Right ventricle myocardium superior (tissue), 1 donor: ENCODE measurements at places on chromosomes 4 and X.
A peak's percentile ranks its signal among the peaks of the same experiment; 100 is the strongest.

DNA sequence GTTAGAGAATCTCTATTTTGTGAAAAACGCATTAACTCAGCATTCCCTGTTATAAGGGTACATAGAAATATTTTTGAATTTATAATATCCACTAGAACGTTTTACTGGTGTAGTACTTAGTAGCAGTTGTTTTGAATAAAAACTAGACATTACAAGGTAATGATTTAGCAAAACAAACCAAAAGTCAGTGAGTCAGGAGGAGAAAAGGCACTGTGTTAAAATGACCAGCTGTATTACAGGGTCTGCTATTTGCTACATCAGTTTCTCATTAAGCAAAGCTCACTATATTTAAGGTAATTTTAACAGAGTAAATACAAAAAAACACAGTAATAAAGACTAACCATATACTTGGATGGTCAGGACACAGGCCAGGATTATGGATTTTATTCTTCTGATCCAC is 152.8 kb downstream of the RASL11B start:
- no peak for DNase-seq

GRCh38 chr4:22021106-22021505 is 72.5 kb upstream of the KCNIP4 start:
- no peak for DNase-seq

- DNase-seq: no peak
Measured at GRCh38 chr4:158836002-158836369, 67.2 kb downstream of the FNIP2 start.

DNA sequence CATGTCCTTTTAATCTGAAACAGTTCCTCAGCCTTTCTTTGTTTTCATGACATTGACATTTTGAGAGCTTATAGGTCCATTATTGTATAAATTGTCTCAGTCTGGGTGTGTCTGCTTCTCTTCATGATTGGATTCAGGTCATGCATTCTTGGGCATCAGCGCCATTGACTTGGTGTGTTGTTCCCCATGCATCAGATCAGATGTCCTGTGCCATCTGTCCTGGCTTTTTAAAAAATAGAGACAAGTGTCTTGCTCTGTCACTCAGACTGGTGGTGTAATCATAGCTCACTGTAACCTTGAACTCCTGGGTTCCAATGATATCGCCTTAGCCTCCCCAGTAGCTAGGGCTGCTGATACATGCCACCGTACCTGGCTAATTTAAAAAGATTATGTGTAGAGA is 55.7 kb downstream of the TBC1D14 start:
- no peak for DNase-seq

- no peak for DNase-seq
Measured at GRCh38 chr4:143345356-143345755, 8.7 kb downstream of the GAB1 start.

DNA sequence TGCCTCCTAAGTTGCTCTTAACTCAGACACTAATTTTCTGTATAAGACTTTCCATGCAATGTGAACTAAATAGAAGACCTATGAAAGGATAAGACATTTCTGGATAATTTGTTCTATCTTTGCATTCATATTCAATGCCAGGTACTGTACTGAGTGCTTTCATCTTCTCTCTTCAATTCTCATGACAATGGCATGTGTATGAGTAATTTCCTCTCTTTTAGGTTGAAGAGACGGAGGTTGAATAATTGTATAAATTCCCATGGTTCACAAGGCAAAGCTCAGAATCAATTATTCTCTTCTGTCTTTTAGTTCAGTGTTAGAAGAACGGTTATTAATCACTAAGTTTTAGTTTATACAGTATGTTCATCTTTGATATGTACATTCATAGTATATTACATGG is 29.3 kb upstream of the CFAP299 start:
- no peak for DNase-seq

- DNase-seq: no peak
Measured at GRCh38 chrX:40448793-40449192, 132.0 kb upstream of the ATP6AP2 start.

- no peak for DNase-seq
Measured at GRCh38 chr4:142095886-142096605, 459.7 kb downstream of the IL15 start.

DNA sequence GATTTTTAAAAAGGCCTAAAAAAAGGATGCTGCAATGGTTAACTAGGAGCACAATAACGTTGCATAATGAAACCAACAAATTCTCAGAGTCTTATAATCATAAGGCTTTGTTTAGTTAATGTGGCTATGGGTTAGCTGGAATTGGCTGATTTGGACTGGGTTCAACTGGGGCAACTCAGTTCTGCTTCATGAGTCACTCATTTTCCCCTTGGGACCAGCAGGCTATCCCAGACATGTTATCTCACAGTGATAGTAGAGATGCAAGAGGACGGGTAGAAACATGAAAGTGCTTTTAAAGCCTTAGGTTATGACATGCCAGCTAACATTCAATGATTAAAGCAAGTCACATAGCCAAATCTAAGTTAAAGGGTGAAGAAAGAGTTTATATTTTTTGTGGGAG is 189.2 kb upstream of the GK2 start:
- no peak for DNase-seq

DNA sequence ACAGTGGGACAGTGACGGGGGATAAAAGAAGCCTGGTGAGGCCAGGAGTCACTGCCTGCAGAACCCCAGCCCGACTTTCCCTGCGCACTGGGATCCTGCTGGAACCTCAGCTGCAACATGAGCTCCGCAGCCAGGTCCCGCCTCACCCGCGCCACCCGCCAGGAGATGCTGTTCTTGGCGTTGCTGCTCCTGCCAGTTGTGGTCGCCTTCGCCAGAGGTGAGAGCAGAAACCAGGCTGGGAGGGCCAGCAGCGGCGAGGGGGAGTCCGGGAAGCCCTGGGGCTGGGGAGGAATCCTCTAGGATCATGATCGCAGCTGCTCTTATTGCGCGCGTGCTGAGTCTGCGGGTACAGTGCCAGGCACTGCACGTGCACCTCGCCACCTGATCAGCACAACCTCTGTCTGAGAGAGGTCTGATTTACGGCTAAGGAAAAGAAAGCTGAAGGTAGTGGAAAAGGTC is at the start of gene PF4V1:
Gene PF4V1 (plus strand): TSS at position 51 of the 459 bp plus-strand sequence. CDS start 67 bp downstream, at position 118.
- DNase-seq: peak; percentile 62

- no peak for DNase-seq
Measured at GRCh38 chr4:172356016-172356415, 542.8 kb downstream of the GALNTL6 start.

GRCh38 chr4:9679704-9680478 is 101.5 kb upstream of the DRD5 start:
- no peak for DNase-seq

GRCh38 chr4:6557856-6558255 is 17.1 kb upstream of the MAN2B2 start:
- DNase-seq: peak; percentile 10

DNA sequence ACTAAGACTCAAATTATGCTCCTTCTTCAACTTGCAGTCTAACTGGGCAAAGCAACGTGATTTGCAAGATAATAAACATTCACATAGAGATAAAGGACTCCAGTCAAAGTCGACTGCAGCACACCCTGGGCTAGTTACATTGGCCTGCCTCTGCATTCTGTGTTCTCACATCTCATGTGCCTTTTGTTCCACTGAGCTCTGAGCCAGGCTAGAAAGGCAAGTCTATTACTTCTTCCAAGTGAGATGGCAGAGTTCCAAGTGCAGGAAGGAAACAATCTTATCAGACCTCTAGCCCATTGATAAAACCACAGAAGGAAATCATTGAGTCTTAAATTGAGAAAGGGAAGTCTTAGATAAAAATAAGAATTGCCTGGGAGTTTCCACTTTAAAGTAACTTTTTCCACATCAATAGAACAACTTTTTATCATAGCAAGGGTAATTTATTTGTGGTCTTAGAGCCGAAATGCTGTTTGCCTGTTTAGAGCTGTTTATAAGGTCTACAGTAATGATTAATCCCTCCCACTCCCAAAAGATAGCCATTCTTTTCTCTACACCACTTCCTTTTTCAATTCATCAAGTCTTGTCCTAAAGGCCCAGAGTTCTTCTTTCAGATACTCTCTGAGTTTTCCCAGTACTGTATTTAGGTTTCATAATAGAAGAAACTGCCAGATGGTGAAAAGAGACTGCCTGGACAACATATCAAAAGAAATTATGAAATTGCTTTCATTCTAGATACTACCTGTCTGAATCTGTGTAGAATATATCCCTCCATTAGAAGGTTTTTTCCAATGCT is 200.2 kb downstream of the GUCY2F start:
- DNase-seq: no peak

- no peak for DNase-seq
Measured at GRCh38 chr4:95779447-95779846, 60.4 kb upstream of the PDHA2 start.

- no peak for DNase-seq
Measured at GRCh38 chrX:3268829-3269228, 77.6 kb downstream of the MXRA5 start.

GRCh38 chrX:74535408-74536151 is 78.8 kb downstream of the RLIM start:
- peak; percentile 83 for DNase-seq

GRCh38 chr4:11299016-11299415 is 129.7 kb downstream of the HS3ST1 start:
- DNase-seq: no peak

DNA sequence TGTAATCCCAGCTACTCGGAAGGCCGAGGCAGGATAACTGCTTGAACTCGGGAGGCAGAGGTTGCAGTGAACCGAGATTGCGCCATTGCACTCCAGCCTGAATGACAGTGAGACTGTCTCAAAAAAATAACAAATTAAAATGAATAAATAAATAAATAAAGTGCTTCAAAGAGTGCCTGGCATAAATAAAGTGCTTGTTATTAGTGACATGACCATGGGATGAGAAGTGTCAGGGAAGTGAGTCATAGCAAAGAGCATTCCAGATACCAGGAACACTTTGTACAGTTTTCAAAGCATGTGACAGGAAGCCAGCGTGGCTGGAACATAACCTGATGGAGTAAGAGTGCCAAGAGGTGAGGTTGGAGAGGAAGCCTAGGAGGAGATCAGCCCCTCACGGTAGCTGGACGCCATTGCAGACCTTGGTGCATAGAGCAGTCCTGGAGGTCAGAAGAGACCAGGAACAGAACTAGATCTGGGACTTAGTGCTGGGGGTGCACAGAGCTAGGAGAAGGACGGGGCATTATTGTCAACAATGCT is 6.0 kb upstream of the WDR13 start:
- DNase-seq: no peak

DNA sequence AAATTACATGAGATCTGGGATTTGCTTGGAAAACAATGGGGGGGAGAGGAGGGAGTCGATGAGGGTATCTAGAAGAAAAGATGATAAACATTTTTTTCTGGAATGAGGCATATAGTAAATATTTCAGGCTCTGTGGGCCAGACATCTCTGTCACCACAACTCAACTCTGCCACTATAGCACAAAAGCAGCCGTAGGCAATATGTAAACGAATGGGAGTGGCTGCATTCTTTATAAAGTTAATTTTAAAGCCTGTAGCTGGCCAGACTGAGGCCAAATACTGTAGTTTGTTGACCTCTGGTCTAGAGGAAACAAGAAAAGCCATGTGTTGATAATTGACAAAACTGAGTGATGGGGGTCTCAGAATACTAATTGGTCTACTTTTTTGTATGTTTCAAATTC is 14.1 kb upstream of the TCEANC start:
- no peak for DNase-seq

DNA sequence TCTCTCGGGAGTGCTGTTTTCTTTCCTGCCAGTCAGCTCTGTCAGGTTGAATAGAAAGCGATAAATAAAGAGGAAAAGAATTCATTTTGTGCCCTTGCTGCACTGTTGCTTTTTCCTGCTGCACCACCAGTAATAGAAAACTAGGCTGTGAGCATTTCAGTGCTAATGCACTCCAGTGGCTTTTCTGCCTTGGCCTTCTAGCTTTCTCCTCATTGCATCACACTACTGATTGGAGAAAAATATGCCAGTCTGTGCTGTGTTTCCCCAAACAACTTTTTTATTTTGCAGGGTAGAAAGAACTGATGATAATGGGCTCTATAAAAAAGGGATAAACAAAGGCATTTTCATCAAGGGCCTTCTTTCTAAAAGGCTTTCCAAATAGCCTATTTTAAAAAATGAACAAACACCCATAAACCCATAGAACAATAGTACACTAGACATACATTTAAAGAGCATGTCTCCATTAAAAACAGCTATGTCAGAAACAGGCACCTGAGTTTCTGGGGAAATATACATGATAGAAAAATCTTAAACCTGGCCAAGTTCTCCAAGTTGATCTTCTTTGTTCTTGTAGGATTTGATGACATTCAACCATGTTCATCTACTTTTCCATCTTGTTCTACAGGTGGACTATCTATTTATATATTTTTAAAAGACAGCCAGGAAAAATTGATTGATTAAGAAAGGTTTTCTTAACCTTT is 86.3 kb downstream of the GPRIN3 start:
- no peak for DNase-seq

GRCh38 chr4:16472537-16472936 is 246.3 kb upstream of the TAPT1 start:
- no peak for DNase-seq

DNA sequence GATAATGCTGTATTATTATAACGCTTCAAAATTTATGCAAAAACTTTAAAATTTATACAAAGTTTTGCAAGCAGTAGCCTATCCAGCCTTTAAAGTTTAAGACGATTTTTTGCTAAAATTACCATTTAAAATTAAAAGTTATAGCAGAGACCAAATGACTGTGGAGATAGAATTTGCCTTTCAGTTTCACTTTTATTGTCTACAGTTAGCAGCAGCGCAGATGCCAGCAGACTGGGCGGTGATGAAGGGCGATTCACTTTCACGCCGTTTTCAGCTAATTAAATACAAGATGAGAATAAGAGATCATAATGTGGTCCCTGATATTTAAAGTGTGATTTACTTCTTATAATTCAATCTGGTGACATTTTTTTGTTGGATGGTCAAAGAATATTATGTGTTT is 1381.5 kb upstream of the ADGRL3 start:
- no peak for DNase-seq

DNA sequence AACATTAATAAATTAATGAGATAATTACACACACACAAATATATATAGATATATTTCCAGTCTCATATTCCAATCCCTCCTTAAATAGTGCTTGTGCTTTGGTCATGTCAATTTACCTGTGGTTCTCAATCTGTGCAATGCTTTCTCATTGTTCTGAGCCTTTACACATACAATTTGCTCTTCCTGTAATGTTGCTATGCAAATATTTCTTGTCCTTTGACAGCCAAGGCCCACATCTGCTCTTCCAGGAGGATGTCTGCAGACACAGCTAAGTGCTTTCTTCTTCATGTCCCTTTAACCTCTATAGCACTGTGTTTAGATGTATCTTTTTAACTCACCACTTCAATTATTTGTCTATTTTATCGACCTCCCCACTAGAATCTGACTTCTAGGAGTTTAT is 67.3 kb upstream of the RAPGEF2 start:
- no peak for DNase-seq

- no peak for DNase-seq
Measured at GRCh38 chr4:185912779-185913178, 100.8 kb upstream of the SORBS2 start.

- no peak for DNase-seq
Measured at GRCh38 chr4:102869569-102870197, 891 bp downstream of the CISD2 start.
